ENCODE measurements at places on chromosomes 11 and 22. TPM values are rescaled to one million over a fixed set of nuclear protein-coding genes. Genes with fewer than 3 reads are reported as not detected.

- DNase-seq: no peak
- no peaks in the 10 kb centered on the region for H3K27me3 ChIP-seq
- no peaks in the 10 kb centered on the region for H3K36me3 ChIP-seq
- no peak overlapping the region for H3K4me3 ChIP-seq
- no peak overlapping the region for H3K27ac ChIP-seq
- no peaks in the 10 kb centered on the region for H3K4me1 ChIP-seq
These were observed 16.9 kb upstream of the RELT start for GRCh38 chr11:73359341-73359740.

DNA sequence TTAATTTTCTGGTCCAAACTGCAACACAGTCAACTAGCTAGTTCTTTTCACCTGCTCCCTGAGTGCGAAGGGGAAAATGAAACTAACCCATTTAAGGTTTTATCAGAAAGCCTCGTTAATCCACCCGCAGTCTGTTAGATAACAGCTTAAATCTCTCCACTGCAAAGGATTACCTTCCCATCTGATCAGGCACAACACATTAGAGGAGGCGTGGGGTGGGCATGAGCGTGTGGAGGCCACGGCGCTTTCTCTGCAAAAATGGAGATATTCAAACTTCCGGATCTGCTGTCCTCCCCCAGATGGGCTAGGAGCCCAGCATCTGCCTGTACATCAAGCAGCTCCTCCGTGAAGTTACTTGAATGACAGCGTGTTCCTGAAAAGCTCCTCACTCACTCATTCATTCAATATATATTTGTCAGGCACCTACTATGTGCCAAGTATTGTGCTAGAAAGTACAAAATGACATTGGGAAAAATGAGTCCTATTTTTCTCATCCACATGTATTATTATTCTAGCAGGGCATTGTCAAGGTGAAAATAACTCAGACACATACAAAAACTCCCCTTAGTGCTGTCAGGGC, 13.5 kb upstream of the ANKK1 start:
- H3K4me3 ChIP-seq: no peak overlapping the region
- no peak for DNase-seq
- no peaks in the 10 kb centered on the region for H3K4me1 ChIP-seq
- no peaks in the 10 kb centered on the region for H3K36me3 ChIP-seq

DNA sequence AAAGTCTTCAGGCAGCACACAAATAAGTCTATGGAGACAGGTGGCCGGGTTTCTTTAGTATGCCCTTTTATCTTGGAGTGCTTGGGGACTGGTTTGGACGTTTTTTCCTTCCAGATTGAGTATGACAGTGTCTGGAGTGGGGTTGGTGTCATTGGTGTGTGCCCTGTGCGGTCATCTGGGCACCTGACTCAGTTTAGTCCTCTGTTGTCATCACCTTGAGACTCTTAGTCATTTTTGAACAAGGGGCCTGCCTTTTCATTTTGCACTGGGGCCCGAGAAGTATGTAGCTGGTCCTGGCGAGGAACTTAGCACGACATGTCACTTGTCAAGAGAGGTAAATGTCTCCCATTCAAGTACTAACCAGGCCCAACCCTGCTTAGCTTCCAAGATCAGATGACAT, 27.2 kb upstream of the MYO18B start:
- H3K36me3 ChIP-seq: peaks cover 66% of the 10 kb centered on the region
- DNase-seq: no peak
- no peak overlapping the region for H3K4me3 ChIP-seq
- no peaks in the 10 kb centered on the region for H3K27me3 ChIP-seq

DNA sequence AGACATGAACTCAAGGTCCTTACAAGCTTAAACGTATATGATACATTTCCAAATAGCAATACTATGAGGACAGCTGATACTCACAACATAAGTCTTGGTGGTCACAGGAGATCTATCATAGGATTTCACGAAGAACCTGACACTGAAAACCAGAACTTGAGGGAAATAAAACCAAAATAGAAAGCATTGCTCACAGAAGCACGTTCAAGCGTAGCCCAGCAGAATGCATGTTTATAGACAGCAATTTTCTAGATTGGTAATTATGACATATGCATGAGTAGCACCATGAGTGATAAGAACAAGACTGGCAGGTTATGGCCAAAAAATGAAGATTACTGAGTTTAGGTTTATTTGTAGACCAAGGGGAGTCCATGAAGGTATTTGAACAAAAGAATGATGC, 243.5 kb downstream of the ETS1 start:
- H3K4me3 ChIP-seq: peak overlapping the region; percentile 24
- peaks cover 76% of the 10 kb centered on the region for H3K4me1 ChIP-seq
- peaks cover 9% of the 10 kb centered on the region for H3K36me3 ChIP-seq
- H3K27me3 ChIP-seq: no peaks in the 10 kb centered on the region
- peak overlapping the region; percentile 88 for H3K27ac ChIP-seq
- DNase-seq: peak; percentile 72

- H3K27ac ChIP-seq: no peak overlapping the region
- no peak overlapping the region for H3K4me3 ChIP-seq
- H3K4me1 ChIP-seq: no peaks in the 10 kb centered on the region
- DNase-seq: no peak
These were observed 6.5 kb downstream of the MN1 start for GRCh38 chr22:27795053-27795452.

DNA sequence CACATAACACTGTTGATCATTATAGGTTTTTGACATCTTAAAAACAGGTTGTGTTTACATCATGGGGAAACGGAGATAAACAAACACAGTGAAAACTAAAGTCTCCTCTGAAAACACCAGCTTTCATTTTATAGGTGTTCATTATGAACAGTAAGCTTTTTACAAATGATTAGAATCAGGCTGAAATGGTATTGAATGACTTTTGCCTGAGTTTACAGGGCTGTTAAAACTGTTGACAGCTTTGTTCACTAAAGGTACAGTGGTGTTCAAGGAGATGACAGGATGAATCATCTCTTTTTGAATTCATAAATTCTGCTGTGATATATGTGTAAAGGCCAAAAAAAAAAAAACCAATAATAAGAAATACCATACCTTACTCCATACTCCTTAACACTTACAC, 184.6 kb upstream of the CNTN5 start:
- no peak overlapping the region for H3K4me3 ChIP-seq
- no peaks in the 10 kb centered on the region for H3K36me3 ChIP-seq
- H3K27me3 ChIP-seq: no peaks in the 10 kb centered on the region
- DNase-seq: no peak
- no peak overlapping the region for H3K27ac ChIP-seq

DNA sequence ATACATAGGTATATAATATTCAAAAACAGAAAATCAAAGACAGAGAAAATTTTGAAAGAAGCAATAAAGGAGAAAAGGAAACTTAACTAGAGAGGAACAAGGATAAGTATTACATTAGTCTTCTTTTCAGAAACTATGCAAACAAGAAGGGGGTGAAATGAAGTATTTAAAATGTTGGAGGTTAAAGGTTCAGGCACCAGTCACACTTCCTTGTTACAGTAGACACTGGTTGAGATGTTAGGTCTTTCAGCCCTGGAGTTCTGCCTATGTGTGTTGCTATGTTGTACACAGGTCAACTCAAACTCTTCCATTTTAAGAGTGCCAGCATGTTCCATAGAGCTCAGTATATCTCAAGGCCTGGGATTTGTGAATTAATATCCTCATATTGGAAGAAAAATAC, 6.0 kb upstream of the MS4A4A start:
- H3K27me3 ChIP-seq: peaks cover 2% of the 10 kb centered on the region
- no peaks in the 10 kb centered on the region for H3K36me3 ChIP-seq
- no peak for DNase-seq

XBP1 gene
- 133 TPM for total RNA-seq

NLRP10 gene
- total RNA-seq: not detected
